ENCODE measurements at places on chromosomes 4 and X.

DNA sequence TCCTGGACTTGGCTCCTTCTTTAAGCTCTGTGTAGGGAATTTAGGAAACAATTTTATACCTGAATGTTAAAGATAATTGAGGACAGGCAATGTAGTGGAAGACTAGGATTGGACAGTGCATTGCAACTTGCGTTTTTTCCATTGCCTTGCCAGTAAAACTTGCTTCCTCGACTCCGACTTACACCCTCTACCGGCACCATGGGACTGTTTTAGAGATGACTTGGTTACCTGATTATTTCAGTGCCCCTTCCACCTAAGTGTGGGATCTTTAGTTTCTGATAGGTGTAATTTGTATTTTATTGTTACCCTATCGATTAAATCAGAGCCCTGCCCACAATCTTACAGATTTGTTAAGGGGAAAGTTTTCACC, 1.2 kb downstream of the PRPS1 start:
- DNase-seq, result peak; percentile 51

GRCh38 chr4:109111031-109111430, 191.4 kb downstream of the COL25A1 start:
- no peak for DNase-seq

GRCh38 chrX:132114607-132115006, 13.2 kb downstream of the FRMD7 start:
- no peak for DNase-seq

DNA sequence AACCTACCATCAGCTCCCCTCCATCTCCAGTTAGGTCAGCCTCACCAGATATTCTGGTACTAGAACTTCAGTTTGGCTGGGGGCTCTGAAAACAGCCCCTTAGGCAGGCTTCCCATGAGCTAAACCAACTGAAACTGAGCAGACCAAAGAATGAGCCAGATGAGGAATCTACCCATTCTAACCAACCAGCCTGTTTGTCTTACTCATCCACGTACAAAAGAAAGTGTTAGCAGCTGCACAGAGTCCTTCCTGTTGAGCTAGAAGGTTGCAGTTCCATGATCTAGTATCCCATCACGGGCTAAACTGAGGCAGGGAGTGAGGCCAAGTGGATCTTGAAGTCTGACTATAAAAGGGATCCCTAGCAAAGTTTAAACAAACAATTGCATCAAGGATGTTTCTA, 17.5 kb downstream of the MAGEA9B start:
- no peak for DNase-seq

DNA sequence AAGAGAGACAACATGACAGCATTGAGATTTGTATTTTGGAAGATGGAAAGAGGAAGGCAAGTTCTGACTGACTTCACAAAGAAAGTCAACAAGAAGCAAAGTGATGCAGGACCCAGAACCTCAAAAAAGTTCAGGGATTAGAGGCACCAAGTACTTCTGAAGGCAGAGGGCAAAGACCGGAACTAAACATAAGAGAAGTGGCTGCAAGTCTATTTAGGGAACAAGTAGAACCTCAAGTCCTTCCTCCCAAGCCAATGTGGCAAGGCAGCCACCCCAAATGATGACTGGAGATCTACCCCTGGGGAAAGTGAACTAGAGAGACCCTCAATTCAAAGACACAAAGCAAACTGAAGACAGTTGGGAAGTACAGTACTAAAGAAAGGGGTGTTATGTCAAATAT, 46.6 kb downstream of the SLC39A8 start:
- DNase-seq, result peak; percentile 26

DNA sequence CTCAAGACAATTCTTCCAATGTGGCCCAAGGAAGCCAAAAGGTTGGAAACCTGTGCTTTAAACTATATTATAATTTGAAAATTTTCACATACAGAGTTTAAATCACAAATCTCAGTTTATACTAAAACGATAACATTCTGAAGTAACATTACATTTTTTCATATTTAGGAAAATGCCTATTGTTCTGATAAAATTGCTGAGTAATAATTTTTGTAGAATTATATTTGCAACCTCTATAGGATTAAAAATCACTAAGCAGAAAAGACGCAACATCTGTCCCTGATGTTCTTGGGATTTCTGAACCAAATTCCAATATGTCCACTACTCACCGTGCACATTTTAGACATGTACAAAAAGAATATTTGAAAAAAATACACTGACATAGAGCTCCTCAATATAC, 10.5 kb downstream of the ZNF732 start:
- DNase-seq, result no peak

GRCh38 chr4:122591196-122591595, 29.7 kb downstream of the IL21 start:
- DNase-seq, result no peak

DNA sequence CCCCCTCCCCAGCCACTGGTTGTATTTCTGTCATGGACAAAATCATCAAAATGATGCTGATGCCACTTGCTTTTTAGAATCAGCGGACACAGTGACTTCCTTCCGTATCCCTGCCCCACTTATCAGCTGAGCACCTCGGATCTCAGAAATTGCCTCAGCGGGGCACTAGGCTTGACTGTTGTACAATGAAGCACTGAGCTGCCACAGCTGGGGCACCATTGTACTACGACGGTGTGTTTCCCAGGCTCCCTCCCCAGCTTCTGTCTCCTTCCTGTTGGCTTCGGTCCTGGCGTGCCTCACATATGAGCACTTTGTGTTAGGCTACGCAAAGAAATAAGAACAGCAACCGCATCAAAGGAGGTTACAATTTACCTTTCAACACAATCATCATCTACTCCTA, 82.4 kb downstream of the F11 start:
- no peak for DNase-seq

DNA sequence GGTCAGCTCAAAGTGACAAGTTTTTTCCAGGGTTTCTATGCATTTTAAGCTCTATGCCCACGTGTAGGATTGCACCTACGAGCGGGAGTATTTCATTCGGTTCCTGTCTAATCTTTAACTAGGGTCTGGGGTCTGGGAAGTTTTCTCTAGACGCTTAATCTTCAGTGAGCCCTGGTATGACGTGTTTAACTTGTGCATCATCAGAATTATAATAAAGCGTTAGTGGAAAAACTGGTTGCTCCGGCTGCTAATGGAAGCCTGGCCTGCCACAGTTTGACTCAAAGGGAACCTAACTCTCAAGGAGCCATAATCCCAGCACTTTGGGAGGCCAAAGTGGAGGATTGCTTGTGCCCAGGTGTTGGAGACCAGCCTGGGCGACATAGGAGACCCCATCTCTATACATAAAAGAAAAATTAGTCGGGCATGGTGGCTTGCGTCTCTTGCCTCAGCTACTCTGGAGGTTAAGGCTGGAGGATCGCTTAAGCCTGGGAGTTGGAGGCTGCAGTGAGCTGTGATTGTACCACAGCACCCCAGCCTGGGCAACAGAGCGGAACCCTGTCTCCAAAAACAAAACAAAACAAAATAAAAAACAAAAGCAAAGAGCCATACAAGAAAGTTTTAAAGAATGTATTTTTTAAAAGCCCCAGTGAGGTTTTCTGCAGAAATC, 30.2 kb downstream of the ARSD start:
- DNase-seq, result no peak

- DNase-seq, result no peak
These were observed 157.2 kb downstream of the CFAP299 start for GRCh38 chr4:80492761-80493160.

GRCh38 chr4:80798082-80798481, 232.4 kb upstream of the BMP3 start:
- no peak for DNase-seq

- no peak for DNase-seq
These were observed 14.8 kb upstream of the PABPC4L start for GRCh38 chr4:134216411-134216810.

GRCh38 chr4:108181704-108182103, 13.0 kb upstream of the LEF1 start:
- DNase-seq, result no peak

- DNase-seq, result no peak
These were observed 2.2 kb downstream of the CLCN3 start for GRCh38 chr4:169622566-169622965.

- DNase-seq, result peak; percentile 46
These were observed 39.2 kb upstream of the UGT2B7 start for GRCh38 chr4:69056921-69057550.

DNA sequence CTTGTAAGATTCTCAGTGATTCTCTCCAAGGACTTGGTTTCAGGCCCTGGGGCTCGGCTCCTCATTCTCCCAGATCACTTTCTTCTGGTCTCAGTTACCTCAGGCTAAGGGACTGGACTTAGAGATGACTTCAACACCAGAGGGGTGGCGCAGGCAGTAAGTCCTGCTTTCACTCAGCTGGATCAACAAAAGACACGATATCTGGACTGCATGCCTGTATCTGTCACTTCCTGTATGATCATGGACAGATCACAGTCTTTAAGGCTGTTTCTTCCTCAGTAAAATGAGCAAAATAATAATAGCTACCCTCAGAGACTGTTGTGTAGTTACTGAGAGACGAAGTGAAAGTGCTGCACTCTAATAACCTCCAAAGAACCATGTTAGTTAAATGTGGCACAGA, 19.5 kb upstream of the CXCR3 start:
- DNase-seq, result no peak

DNA sequence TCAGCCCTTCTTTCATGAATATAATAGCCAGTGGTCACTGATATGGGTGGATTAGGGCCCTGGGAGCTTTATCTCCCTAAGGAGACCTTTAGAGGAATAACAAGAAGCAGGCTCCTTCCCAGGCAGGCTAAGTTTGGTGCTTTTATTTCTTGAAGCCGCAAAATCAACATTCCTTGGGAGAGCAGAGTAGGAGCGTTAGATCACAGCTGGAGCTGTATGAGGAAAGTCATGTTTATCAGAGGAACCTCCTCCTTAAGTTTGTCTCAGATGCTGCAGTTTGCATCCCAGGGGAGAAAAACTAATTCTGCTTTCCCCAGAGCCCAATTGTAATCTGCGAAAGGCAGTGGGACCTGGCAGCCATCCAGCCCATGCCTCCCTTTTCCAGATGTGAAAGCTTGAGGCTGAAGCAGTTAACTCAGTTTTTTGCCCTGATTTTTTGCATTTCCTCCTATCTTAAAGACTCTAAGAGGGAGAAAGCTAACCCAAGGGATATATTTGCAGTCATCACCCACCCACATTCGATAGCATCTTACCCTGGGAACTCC, 186.0 kb upstream of the FRMPD4 start:
- DNase-seq, result no peak

DNA sequence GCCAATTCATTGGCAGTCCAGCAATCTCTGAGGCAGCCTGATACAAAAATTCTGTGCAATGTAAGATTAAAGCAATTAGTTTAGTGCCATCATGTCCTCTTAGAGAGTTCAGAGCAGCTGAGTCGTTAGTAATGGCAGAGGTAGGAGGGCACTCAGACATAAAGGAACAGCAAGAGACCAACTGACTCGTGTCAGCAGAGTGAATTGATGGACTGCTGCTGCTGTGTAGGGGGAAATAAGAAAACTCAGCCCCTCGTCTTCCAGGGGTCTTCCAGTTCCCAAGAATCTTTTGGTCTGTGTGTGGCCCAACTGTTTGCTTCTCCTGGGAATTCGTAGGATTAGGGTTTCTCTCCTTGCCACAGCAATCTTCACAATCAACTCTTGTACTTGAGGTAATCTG, 100.9 kb downstream of the TTC29 start:
- no peak for DNase-seq

- DNase-seq, result no peak
These were observed 78.8 kb downstream of the NHS start for GRCh38 chrX:17453788-17454187.

GRCh38 chrX:44815681-44816080, 28.1 kb upstream of the DUSP21 start:
- DNase-seq, result no peak

DNA sequence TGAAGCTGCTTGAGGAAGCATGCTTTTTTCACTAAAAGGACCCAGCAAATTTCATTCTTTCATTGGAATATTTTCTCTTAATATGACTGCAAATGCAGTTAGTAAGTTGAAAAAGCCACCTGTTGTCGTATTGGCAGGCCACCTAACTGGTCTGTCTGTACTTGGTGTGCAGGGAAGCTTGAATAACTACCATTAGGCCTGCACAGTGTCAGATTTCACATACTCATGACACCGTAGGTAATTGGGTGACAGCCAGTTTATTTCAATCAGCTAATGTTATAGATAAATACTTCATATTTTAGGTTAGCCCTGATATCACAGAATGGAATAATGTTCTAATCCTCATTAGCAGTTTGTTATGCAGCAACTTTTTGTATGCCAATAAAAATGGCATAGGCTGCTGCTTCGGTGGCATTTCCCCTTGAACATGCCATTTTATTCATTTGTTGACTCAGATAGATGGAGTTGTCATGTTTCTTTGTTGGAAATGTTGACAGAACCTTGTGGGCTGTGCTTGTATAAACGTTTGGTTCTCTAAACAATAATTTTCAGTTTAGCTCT, 173.7 kb downstream of the RPA4 start:
- DNase-seq, result no peak

GRCh38 chr4:76950052-76950955, 752 bp downstream of the SEPTIN11 start:
- peak; percentile 60 for DNase-seq

DNA sequence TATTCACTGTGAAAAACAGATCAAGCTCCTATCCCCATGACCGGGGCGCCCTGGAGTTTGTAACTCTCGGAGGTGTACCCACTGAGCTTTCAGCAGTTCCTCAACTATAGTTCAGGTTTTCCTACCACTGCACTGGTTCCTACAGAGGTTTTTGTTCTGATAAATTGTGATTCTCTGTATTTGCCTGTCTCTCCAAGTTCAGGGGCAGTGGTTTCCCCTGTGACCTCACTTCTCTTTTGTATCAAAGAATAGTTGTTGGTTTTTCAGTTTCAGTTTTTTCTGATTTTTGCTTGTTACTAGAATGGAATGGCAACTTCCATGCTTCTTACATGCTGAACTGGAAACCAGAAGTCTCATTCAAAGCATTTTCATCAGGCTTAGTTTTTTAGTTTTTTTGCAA, 56.8 kb upstream of the PLS3 start:
- DNase-seq, result no peak

- DNase-seq, result no peak
These were observed 12.2 kb upstream of the EXOSC9 start for GRCh38 chr4:121788896-121789295.

DNA sequence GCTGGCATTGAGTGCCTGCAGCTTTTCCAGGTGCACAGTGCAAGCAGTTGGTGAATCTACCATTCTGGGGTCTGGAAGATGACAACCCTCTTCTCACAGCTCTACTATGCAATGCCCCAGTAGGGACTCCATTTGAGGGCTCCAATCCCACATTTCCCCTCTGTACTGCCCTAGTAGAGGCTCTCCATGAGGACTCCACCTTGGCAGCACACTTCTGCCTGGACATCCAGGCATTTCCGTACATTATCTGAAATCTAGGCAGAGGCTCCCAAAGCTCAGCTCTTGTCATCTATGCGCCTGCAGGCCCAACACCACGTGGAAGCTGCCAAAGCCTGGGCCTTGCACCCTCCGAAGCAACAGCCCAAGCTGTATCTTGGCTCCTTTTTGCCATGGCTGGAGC, 8.4 kb upstream of the SMAD1 start:
- DNase-seq, result no peak

- no peak for DNase-seq
These were observed 136.4 kb downstream of the HHIP start for GRCh38 chr4:144782345-144782744.

GRCh38 chrX:45537936-45538335, 337.3 kb upstream of the DIPK2B start:
- no peak for DNase-seq

Measured in KBM-7 (cell line).